ENCODE measurements at places on chromosomes 4 and X.
A peak's percentile ranks its signal among the peaks of the same experiment; 100 is the strongest.

GRCh38 chr4:10047967-10048366 lies 26.7 kb upstream of the SLC2A9 start:
- no peak for DNase-seq

DNA sequence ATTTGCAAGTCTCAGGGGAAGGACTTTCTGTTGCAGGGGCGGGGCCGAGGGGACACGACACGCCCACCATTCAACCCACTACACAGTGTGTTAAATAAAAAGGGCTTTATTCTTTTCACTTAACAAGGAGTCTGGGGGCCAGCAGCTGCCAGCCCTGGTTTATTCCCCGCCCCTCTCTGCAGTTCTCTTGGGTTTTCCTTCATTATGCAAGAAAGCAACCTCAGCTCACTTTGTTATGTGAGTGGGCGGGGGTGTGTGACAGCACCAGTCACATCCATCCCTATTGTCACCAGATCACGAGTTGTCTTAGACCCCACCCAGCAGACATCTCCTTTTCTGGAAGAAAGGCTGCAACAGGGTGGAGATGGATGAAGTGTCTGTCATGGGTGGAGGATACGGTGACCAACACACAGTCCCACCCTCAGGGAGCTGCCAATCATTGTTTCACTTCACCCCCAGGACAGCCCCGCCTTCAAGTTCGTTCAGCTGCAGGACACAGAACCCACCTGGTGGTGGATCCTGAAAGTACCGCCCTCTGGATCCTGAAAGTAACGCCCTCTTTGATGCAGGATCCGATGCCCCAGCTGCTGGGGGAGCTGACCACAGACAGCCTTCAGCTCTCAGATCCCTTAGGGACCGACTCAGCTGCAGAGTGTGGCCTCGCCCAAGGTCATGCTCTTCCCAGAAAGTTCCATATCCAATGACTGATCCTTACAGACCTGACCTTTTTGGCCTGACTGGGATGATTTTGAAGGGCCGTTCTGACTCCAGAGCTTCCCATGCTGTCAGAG lies 79.6 kb downstream of the SMIM20 start:
- DNase-seq = peak; percentile 24

- no peak for DNase-seq
Measured at GRCh38 chrX:11421805-11422524, 128.8 kb downstream of the AMELX start.

DNA sequence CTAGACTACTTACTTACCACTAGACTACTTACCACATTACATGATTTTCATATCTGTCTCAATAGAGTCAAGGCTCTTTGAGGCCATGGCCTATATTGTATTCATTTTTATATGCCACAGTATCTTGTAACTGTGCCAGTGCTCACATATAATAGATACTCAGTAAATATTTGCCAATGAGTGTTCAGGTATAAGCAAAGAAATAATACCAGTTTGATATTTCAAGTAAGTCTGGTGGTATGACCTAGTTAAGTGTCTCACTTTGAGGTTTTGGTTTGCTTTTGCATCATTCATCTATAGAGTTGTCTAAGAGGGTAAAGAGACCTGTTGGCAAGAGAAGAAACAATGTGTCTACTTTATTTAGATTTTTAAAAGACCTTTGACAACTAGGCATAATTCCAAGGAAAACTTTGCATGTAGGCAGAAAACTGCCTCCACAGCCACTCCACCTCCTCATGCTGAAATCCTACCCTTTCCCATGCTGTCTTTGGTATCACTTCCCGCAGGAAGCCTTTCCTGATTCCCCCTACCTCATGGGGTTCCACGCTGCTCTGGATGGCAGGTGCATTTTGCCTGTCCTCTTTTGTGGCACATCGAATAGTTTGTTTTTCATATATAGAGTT lies 91.3 kb upstream of the KLHL13 start:
- DNase-seq = no peak

DNA sequence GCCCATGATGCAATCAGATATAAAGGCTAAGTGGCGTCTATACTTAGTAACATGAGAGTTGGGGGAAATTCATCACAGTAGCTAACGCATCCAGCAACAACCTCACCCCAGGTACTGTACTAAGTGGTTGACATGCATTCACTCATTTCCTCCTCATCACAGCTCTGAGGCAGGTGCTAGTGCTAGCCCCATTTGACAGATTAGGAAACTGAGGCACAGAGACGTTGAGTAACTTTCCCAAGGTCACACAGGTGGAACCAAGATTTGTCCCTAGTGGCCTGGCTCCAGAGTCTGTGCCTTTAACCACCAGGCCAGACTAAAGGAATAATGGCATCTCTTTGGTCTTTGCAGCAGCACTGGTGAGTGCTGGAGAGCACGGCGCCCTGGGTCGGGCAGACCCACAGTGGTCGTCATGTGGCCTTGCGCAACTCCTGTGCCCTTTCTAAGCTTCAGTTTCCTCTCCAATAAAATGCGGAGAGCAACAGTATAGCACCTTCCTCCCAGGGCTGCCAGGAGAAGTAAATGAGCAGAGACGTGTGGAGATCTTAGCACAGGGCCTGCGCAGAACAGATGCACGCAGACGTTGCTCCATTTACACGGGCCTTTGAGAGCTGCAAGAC lies 186.4 kb downstream of the BCOR start:
- no peak for DNase-seq

- peak; percentile 68 for DNase-seq
Measured at GRCh38 chrX:13085526-13085925, 41.1 kb upstream of the FAM9C start.

- peak; percentile 42 for DNase-seq
Measured at GRCh38 chr4:11471618-11472017, 42.9 kb upstream of the HS3ST1 start.

GRCh38 chr4:184895012-184895695 lies 69.4 kb upstream of the ACSL1 start:
- DNase-seq = no peak

- DNase-seq = no peak
Measured at GRCh38 chrX:93637591-93637990, 35.8 kb downstream of the NAP1L3 start.

DNA sequence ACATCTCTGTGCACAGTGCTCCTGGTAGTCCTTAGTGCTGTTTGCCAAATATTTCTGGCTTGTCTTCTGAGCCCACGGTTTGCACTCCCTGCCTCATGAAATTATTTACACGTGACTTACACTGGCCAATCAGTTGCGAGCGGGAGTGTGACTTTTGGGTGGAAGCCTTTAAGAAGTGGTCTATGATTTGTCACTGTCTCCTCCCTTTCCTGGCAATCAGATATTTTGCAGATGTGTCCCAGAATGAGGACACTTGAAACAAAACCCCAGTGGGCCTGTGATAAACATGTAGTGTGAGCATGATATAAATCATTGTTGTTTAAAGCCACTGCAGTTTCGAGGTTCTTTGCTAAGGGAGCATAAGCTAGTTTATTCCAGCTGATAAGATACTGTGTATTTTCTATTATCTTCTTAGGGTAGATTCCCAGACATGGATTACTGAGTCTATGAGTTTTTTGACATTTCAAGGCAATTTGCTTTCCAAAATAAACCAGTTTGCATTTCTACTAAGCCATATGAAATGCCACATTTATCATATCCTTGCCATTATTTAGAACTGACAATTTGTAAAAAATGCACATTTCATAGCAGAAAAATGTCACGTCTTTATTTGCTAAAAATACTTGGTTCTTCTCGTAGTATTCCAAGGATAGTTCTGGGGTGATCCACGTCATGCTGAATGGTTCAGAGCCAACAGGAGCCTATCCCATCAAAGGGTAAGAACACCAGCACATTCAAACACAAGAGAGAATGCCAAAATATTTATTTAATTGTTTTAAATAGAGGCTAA lies 12.0 kb downstream of the BST1 start:
- no peak for DNase-seq

DNA sequence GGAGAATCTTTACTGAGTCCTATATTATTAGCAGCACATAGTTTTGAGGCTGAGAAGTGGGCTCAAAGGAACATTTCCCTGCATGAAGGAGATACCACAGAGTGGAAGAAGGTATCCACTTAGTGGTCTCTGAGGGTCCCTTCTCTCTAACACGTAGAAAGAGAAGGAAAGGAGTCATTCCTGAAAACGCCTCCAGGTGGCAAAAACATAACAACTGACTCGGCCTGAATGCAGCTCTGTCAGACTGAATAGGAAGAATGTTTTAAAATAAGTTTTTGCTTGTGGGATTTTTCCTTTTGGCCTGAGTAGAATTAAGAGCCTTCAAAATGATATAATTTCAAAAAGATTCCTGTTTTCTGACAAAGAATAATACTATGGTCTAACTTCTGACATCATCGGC lies 23.3 kb downstream of the RPGR start:
- no peak for DNase-seq

GRCh38 chrX:42900947-42901346 lies 123.0 kb upstream of the PPP1R2C start:
- DNase-seq = no peak

GRCh38 chr4:95637043-95637600 lies 88.3 kb upstream of the UNC5C start:
- DNase-seq = no peak

DNA sequence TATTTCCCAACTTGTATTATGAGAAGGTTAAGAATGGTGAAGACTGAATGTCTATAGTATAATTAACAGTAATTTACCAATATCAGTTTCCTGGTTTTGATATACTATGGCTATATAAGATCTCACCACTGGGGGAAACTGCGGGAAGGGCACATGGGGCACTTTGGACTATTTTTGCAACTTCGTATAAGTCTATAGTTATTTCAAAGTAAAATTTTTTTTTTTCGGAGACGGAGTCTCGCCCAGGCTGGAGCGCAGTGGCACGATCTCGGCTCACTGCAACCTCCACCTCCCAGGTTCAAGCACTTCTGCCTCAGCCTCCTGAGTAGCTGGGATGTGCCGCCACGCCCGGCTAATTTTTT lies 46.1 kb downstream of the CXorf58 start:
- no peak for DNase-seq

GRCh38 chrX:38409289-38409688 lies 56.9 kb downstream of the OTC start:
- DNase-seq = no peak

DNA sequence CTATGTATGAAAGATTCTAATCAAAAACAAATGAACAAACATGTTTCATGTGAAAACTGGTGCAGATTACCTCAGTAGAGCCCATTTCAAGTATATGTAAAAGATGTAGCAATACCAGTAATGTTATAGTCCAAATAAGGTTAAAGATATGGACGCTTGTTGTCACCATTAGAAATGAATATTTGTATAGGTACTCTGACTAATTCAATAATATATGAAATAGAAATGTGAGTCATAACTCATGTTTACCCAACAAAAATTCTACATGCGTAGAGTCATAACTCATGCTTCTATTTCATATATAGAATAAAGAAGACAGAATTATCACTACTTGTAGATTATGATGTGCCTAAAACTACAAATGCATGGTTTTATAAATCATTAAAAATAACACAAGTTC lies 739.1 kb upstream of the DIAPH2 start:
- no peak for DNase-seq

DNA sequence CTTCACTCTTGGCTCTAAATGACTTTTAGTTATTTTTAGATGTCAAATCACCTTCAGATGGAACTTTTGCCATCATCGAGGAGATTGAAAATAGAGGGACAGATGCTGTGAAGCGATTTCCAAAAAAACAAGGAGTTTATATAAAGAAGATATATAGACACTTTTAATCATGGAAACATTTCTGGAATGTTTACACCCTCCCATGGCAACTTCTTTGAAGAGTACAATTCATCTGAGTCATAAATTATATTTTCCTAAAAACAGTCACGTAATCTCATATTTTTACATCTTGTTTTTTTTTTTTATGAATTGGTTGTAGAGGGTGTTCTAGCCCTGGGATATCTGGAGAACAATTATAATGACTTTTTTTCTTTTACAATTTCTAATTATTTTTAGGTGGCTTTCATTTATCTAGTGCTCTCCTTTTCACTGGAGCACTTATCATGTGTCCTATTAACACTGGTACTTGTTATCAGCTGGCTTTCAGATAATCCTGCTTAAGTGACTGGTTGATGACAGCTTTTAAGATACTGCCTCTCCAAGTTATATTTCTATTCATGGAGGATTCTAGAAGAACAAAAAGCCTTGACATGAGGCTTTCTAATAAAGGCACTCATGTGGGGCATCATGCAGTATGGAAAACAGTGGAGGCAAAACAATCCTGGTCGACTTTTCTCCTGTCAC lies 24.9 kb downstream of the PCDH7 start:
- no peak for DNase-seq

DNA sequence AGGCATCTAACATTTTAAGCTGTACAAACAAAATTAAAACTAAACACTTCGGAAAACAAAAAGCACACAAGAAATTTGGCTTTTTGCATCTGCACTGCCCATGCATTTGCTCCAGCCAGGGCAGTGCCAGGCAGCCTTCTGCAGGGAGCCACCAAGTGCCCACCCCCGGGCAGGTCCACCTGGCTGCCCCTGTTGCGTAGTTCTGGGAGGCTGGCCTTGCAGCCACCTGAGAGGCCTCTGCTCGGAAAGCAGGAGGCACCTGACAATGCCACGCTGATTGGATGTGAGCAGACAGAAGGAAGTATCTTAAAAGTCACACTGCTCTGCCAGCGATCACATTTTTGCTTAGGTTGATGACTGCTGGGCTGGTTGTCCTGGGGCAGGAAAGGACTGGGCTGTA lies 3.5 kb downstream of the TMEM271 start:
- DNase-seq = no peak

DNA sequence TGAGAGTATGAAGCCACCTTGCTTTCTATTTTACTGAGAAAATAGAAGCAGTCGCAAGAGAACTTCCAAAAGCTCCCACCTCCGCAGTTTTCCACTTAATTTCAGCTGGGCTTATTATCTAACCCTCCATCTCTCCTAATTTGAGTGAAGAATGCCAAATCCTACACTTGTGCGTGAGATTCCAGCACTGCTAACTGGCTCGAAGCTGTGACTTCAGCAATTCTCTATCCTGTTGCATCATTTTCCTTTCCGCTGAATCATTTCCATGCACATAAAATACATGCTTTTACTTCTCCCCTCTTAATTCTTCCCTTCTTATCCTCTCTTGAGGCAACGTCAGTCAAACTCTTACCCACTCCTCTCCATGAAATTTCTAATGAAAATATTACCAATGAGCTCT lies 189.5 kb downstream of the GASK1B start:
- no peak for DNase-seq
